ENCODE measurements at places on chromosomes 7 and 10.

- DNase-seq: no peak
These were observed 280.2 kb upstream of the HGF start for GRCh38 chr7:82049891-82050533.

- DNase-seq: peak; percentile 75
These were observed 863 bp downstream of the ST8SIA6 start for GRCh38 chr10:17453373-17454091.

DNA sequence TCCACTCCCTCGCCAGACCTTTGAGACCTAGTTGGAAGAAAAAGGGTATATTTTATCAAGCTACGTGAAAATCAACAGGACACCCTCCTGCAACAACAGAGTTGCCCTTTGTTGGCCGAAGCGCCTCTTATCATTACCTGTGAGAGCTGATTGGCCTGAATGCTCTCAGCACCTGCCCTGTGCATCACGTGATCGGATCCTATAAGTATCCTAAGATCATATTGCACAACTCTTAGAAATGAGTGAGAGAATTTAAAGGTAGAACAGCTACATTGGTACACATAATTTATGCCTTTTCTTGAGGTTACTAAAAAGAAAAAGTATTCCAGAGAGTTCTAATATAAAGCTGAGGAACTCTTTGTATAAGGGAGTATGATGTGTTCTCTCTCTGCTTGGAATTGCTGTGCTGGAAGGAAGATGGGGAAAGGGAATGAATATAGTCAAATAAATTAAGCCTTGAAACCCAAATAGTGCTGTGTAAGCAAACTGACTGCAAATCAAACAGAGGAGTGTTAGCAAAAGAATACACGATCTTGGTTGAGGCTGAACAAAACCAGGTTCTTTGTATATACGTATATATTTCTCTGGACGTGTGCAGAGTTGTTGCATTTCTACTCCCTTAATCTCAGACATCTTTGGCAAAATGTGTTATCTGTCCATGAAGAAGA lies 69.3 kb downstream of the LRRC4 start:
- DNase-seq: no peak

- DNase-seq: no peak
These were observed 163.8 kb upstream of the PRSS1 start for GRCh38 chr7:142585425-142585824.

- no peak for DNase-seq
These were observed 793.4 kb downstream of the NRG3 start for GRCh38 chr10:82668221-82668895.

DNA sequence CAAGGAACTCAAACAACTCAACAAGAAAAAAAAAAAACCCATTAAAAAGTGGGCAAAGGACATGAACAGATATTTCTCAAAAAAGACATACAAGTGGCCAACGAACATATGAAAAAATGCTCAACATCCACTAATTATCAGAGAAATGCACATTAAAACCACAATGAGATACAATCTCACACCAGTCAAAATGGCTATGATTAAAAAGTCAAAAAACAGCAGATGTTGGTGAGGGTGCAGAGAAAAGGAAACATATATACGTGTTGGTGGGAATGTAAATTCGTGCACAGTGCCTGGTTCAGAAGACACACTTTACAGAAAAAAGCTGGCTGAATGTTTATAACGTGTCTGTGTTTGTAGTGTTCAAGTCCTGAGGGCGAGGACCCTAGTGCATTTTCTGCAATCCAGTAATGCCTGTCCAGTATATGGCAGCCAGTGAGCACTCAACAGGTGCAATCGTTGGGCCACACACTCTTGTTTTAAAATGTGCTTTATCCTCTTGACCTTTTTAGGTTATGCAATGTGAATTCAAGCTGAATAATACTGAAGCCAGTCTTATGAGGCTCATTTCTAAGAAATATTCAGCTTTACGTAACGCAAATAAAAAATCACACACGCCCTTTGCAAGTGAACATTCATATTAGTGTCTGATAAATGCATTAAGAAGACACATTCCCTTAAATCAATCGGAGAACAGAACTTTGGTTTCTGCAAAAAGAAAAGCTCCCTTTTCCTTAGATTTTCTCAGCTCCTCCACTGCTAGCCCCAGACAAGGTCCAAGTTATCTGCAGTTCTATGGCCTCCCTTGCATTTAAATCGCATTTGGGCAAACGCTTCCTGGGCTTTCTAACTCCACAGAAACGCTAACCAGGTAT lies 813 bp upstream of the MTURN start:
- no peak for DNase-seq

DNA sequence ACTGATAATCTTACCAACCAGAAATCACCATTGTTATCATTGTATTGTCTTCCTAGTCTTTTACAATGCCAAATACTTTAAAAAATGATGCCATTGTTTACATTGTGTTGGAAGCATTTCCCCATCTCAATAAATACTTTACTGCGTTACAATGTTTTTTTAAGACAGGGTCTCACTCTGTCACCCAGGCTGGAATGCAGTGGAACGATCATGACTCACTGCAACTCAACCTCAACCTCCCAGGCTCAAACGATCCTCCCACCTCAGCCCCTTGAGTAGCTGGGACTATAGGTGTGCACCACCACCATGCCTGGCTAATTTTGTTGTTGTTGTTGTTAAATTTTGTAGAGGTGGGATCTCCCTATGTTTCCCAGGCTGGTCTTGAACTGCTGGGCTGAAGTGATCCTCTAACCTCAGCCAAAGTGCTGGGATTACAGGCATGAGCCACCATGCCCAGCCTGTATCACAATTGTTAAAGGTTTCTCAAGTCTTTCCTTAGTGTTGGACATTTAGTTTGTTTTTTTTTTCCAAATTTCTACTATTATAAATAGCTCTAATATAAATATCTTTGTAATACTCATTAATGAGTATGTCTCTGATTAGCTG lies 13.5 kb downstream of the LRMDA start:
- DNase-seq: no peak

DNA sequence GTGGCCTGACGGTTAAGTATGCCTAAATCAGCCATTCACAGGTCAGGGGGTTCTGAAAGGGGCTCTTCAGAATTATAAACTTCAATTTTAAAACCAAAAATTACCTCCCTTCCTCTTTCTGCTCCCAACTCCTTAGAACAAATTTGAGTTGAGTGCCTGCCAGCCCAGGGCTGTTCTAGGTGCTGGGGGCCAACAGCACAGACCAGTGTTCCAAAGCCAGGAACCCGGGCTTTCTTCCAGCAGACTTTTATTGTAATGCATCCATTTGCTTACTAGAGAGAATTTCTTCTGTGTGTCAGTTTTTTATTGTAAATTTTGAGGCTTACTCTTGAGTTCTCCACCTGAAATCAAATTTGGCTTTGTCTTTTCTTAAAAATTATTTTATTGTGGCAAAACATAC lies 238.5 kb downstream of the CACNB2 start:
- DNase-seq: no peak

- DNase-seq: no peak
These were observed 82.9 kb downstream of the HYCC1 start for GRCh38 chr7:22931011-22931410.

GRCh38 chr10:131635564-131636015 lies 265.2 kb upstream of the PPP2R2D start:
- no peak for DNase-seq

- DNase-seq: no peak
These were observed 342.6 kb downstream of the IPMK start for GRCh38 chr10:57925045-57925444.

GRCh38 chr10:102064503-102064867 lies 664 bp upstream of the HPS6 start:
- DNase-seq: no peak

DNA sequence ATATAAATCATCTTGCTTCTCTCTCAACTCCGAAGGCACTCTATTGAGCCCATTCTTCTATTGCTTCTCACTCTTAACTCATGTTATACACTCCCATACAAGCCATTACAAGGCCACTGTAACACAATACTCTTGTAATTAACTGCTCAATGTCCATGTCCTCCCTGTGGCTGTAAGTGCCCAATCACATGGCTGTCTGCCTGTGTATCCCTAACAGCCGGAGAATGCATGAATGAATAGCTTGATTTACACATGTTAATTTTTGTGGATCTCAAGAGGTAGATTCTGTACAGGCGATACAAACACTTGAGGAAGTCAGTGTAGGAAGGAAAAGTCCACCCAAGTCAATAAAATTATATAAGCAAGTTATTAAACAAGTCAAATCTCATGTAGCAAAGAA lies 215.6 kb downstream of the DOCK4 start:
- DNase-seq: no peak

DNA sequence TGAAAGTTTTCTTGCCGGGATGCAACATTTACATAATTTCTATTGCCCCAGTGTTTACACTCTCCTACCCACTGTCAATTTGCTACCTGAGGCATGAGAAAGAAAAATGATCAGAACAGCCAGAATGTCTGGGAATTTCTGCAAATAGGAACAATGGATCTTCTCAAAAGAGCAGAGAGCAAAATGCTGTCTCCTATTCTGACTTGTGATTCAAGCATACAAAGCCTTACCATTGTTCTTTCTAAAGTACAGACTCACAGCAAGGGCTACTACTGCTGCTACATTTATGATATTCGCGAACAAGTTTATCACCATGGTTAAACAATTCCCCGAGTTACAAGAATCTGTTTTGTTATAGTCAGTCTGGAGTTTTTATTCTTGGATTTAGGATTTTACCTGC lies 329.9 kb upstream of the CELF2 start:
- no peak for DNase-seq

DNA sequence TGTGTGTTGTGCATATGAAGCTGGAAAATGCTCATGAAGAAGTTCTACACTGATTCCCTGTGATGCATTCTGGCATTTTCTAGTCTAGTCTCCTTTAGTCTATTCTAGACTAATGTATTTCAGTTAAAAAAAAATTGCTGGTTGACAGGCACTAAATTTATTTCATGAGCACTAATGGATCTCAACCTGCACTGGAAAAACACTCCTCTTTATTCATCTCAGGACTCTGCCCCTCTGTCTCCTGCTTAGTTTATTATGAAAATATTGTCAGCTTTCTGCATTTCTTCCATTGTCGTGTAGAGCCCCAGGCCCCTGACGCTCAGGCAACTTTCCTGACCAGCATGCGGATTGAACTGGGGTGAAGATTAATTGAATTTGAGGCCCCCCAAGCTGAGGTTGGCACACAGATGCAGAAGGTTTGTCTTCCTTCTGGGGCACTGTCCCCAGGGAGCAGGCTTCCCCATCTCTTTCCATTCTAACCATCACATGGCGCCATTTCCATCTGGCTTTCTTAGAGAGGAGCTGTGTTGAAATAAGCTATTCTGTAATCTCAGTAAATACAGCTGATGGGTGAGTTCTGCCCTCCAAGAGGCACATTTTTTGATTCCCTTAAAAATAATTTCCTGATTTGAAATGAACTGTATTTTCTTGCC lies 128.7 kb downstream of the INSYN2A start:
- DNase-seq: no peak

DNA sequence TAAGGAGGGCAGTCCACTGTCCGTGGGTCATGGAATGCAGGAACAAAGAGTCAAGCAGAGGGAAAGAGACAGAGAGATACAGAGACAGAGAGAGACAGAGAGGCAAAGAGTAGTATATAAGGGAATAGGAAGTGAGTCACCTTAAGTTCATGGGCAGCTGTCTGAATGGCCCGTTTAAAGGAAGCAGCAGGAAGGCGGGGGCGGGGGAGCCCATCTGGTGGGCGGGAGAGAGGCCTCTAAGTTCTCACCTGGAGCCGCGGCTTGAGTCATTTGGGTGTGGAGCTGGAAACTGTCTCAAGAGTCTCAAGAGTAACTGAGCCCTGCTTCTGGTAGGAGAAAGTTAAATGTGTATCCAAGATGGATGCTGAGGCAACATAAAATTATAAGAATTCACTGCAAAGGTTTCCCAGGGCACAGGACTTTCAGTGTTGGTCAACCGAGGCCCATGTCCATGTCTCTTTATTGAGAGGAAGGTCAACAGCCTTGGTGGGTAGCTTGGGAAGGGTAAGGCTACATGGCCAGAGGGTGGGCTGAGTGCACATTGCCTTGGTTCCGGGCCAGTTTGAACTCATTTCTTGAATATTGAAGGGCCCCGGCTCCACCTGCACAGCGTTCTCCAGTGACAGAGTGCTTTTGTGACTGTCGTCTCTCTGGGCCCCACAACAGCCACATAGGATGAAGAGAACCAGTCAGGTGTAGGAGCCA lies 85.5 kb upstream of the CACUL1 start:
- DNase-seq: peak; percentile 78
